ENCODE measurements at places on chromosomes 7 and 10.

DNA sequence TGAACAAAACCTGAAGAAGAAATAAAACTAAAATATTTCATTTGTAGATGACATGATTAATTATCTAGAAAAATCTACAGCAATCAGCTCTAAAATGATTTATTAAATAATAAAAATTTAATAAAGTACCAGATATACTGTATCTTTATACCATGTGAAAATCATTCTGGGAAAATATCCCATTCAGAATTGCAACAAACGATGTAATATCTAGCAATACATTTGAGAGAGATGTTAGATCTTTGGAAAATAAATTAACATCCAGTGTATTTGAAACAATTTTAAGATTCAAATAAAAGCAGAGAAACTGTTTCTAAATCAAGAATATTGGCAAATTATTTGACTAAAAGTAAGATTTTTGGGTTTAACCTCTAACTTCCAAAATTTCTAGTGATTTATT, 62.2 kb downstream of the ZEB1 start:
- no peak for DNase-seq

DNA sequence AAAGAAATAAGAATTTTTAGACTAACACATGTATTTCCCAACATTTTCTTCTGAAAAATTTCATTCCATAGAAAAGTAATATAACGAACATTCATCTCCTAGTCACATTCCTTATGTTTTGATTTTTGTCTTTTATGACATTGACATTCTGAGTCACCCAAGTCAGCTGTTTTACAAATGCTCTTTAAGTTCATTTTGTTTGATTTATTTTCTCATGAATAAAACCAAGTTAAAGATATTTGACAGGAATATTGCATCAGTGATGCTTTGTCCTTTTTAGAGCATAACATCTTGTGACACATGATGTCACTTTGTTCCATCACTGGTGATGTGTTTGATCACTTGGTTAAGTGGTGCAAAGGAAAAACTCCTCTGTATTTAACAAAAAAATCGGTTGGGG, 48.4 kb downstream of the HGF start:
- no peak for DNase-seq

DNA sequence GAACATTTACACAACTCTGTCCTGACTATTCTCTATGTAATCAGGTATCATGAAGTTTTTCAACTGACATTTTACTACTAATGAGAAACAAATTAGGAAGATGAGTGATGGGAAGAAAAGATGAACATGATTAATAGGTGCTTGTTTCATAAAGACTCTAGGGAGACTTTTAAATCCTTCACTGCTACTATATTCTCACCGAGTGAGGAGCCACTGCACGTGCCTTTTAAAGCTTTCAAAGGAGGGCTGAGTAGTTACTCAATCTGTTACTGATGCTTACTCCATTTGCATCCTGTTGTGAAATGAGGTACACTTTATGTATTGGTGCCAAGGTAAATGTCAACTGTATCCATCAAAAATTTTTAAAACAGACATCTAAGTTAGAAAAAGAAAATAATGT, 1.3 kb upstream of the COMMD3 start:
- no peak for DNase-seq

GRCh38 chr10:111221682-111222480, 145.1 kb downstream of the ADRA2A start:
- no peak for DNase-seq

DNA sequence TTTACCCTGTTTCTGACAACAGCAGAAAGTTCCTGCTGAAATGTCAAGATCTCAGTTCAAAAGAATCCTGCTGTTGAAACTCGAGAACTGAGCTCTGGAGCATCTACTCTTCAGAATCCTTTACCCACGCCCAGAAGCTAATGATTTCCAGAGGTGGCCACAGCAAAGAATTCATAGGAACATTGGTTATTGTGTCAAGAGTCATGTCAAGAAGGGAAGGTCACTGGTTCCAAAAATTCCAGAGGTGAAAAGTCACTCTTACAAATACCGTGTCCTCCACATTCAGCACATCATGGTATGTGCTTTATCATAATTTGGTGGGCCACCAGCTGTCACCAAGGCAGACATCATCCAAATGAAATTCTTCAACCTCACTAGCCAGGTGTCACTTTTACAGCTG, 394.4 kb upstream of the NPVF start:
- no peak for DNase-seq

GRCh38 chr7:50304911-50305582, 531 bp downstream of the IKZF1 start:
- no peak for DNase-seq

- no peak for DNase-seq
Measured at GRCh38 chr7:1359681-1360485, 99.4 kb downstream of the MICALL2 start.

DNA sequence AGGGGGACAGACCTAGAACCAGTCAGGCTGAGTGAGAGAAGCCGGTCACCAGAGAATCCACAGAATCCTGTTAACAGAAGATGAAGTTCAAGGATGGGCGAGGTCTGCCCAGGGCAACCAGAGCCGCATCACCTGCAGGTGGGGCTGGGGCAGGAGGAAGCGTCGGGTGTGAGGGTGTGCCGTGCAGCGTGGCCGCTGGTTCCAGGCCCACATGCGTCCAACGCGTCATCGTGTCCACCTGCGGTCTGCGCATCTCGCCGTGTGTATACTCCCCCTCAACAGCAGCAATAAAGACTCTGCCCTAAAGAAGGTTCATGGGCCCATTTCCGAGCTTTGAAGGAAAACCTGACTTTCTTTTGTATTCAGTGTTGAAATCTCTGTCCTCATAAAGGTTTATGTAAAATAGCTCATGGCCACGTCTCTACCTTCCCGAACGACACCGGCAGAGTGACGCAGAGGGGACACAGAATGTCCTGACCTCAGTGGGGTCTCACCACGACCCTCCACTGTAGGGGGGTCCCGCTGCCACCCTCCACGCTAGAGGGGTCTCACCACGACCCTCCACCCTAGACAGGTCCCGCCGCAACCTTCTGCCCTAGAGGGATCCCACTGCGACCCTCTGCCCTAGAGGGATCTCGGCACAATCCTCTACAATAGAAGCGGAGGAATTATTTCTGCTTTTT, 446.9 kb downstream of the PTPRN2 start:
- no peak for DNase-seq

Data from GM06990 (cell line).